ENCODE measurements at places on chromosomes 2 and 18.
A peak's percentile ranks its signal among the peaks of the same experiment; 100 is the strongest.

GRCh38 chr2:168666339-168666738 is 136.1 kb upstream of the NOSTRIN start:
- DNase-seq = no peak

DNA sequence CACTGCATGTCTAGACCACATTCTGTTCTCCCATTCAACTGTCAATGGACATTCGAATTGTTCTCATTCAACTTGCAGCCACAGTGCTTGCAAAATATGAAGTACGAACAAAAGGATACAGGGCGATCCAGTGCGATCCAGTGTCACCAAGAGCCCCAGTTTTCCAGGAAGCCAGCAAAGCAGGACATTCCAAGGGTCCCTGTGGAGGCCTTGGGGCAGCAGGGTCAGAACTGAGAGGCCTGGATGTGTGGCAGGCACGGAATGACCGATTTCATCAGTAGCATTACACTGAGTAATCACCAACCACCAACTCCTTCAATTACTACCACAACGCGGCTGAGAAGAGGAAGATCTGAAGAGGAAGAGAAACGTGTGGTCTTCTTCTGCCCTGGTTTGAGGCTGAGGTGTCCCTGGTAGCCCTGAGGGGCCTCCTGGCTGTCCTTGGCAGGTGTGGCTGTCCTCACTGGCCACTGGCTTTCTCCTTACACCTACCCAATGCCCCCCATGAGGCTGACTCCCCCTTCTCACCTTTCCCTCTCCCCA is 172.7 kb upstream of the FHL2 start:
- no peak for DNase-seq

- DNase-seq = no peak
These were observed 69.4 kb downstream of the TWSG1 start for GRCh38 chr18:9403795-9404564.

DNA sequence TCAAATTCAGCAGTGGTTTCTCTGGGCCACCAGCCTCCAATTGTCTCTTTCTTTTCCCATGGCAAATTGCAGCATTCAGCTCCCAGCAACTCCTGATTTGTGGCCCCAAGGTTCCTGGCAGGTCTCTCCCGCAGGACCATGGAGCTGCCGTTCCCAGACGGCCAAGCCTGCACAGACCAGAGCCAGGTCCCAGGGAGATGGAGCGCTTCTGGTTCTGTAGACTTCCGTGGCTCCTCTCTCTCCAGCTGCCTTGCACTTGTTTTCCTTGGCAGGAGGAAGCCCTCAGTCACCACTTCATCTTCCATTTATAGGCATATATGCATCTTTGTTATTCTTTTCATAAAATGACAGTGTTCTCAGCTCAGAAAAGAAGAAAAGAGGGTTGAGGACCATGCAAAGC is 21.7 kb downstream of the TNP1 start:
- DNase-seq = no peak

DNA sequence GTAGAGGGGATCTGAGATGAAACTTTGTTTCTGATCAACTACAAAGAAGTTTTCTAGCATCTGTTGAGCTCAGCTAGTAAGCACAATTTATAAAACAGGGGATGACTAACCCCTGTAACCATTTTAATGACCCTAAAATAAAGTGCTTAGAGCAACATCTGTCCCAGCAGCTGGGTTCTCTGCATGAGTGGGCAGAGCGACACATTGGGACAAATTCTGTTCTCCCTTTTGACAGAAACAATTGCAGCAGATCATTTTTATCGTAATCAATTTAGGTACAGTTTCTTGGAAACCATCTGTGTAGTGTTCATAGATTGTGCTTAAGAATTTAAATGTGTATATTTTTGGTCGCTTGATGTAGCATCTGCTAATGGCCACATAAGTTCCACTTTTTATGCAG is 678.0 kb downstream of the RNF144A start:
- no peak for DNase-seq

DNA sequence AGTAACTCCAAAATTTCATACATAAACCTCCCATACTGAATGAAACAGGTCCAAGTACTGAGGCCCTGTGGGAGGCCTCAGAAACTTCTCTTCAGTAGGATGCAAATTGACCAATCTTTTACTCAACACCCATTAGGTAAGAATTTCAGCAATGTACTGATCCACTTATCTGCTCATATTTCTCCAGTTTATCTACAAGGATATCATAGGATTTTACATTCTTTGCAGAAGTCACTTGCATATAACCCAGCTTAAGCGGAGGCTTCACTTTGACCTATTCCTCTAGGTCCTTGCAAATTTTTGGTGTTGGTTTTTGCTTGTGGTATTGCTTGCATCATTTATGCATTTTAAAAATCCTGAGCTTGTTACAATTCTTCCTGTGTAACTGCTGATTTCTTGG is 28.8 kb upstream of the SLC3A1 start:
- no peak for DNase-seq

- DNase-seq = no peak
These were observed 56.8 kb downstream of the CCNT2 start for GRCh38 chr2:134975281-134976009.

- no peak for DNase-seq
These were observed 21.3 kb upstream of the TTN start for GRCh38 chr2:178828486-178828881.

DNA sequence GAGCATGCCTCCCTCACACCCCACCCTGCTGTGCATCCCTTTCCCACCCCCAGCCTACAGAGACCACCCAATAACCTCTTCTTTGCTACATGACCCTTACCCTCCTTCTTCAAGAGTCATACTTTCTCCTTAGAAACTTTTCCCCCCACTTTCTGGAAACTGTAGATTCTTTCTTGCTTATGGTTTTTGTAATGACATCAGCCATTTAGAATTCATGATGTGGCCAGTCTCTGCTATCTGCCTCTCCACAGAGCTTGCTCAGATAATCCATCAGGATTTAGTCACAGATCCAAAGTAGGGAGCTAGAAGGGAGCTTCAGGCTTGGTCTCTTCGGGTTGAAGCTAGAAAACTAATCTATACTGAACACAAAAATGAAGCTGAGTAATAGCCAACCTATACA is 36.5 kb downstream of the GALM start:
- DNase-seq = peak; percentile 91

DNA sequence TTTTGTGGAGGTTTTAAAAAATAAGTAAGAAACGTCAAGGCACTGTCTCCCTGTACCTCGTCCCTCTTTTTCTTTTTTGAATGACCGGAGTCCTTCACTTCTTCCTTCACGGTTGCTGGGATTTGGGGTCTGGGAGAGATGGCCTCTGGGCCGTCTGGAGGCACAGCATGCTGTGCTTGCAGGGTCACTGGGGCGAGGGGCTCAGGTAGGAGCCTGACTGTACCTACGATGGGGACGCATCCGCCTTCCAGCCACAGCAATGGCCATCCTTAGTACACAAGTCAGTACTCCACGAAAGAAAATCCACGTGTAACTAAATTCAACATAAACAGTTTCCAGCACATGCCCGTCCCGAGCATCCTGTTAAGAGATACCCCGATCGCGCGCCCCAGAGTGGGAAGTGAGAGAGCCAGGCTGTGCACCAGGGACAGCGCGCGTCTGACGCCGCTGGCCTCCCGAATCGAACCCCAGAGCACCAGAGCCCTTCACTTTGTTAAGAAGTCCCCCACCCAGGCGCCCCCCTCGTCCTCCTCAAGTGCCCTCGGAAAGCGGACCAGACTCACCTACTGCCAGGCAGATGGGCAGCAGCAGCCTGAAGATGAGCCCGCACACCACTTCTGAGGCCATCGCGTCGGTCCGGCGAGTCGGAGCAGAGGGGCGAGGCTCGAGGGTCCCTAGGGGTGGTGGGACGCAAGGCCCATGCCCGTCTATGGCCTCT is 1.2 kb downstream of the PIEZO2 start:
- DNase-seq = no peak

GRCh38 chr2:98730053-98730706 is 752 bp downstream of the MGAT4A start:
- DNase-seq = no peak

All from amniotic stem cell (primary cell).